A549 treated with dexamethasone at 1 μM for 4 hours (cell line): ENCODE measurements at places on chromosomes 11 and 22. TPM values are rescaled to one million over a fixed set of nuclear protein-coding genes. Genes with fewer than 3 reads are reported as not detected.

Gene E2F8
- 5.4 to 6.9 TPM (median 6.1 TPM) in 5 replicates for total RNA-seq

Gene GNAZ
- 1.7 to 3.4 TPM (median 2.9 TPM) in 5 replicates for total RNA-seq

Gene SYT12
- 13.7 to 23.4 TPM (median 22.3 TPM) in 5 replicates for total RNA-seq

Gene CHRNA10
- total RNA-seq, result 0.73 to 1.4 TPM (median 0.98 TPM) in 5 replicates

Gene DRG1
- total RNA-seq, result 55.8 to 85.9 TPM (median 61.0 TPM) in 5 replicates

Gene SLC5A1
- total RNA-seq, result 0.02 to 0.11 TPM (median 0.07 TPM) in 5 replicates

Gene GPR83
- total RNA-seq, result 0.07 to 0.17 TPM (median 0.13 TPM) in 5 replicates
